ENCODE measurements at places on chromosomes 6 and 20.

DNA sequence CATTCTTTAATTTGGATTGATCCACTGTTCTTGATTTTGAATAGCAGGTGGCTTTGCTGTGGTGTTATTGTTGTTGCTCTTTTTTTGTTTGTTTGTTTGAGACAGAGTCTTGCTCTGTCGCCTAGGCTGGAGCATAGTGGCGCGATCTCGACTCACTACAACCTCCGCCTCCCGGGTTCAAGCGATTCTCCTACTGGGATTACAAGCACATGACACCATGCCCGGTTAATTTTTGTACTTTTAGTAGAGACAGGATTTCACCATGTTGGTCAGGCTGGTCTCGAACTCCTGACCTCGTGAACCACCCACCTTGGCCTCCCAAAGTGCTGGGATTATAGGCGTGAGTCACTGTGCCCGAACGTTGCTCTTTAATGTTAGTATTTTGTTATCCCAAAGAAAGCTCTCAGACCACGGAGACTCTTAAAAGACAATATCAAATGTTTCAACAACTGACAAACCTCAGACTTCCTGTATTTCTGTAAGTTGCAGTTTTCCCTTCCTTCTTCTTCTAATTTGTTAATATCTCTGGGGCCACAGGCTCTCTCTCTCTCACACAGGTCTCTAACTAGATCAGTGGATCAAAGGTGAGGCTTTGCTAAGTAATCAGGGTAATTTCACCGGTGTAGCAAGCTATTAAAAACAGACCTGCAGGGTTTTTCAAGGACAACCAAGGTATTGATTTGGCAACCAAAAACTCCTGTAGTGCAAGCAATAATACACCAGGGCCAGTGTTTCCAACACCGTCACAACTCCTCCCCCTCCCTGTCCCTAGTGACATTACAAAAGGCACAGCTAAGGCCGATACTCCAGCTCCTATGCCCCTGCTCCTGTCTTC lies 48.8 kb upstream of the ZNF217 start:
- no peak for DNase-seq

DNA sequence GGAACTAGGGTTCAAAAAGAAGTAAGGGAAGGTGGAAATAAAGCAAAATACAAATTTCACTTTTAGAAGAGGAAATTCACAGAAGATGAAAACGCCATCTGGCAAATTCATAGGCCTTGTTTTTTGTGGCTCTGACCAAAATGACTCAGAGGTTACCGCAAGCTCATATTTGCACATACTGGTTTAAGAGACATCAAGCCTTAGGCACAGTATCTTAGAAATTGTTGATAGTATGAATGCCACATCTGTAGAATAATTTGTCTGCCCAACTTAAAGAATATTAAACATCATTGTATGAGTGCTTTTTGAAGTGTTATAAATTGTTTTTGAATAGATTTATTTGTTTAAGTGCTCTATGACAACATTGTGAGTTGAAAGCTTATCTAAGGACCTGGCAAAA lies 10.6 kb downstream of the TAAR1 start:
- DNase-seq: no peak

- no peak for DNase-seq
Measured at GRCh38 chr20:3757268-3757667, 10.3 kb downstream of the ADISSP start.

DNA sequence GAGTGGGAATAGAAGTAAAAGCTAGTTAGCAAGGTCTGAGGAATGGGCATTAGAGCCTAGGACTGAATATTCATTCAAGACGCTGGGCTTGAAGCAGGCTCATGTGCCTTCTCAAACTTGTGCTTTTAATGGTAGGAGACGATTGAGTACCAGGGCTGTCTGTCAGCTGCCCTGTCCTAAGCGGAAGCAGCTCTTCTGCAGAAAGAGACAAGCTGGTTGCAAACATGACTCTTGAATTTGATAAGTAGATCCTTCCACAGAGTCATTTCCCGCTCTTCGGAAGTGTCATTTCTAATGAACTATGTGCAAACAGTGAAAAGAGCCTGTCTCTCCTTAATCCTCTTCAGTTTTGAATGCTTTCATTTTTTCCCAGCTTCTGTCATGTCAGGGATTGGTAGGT lies 176.4 kb downstream of the TFAP2B start:
- DNase-seq: no peak

DNA sequence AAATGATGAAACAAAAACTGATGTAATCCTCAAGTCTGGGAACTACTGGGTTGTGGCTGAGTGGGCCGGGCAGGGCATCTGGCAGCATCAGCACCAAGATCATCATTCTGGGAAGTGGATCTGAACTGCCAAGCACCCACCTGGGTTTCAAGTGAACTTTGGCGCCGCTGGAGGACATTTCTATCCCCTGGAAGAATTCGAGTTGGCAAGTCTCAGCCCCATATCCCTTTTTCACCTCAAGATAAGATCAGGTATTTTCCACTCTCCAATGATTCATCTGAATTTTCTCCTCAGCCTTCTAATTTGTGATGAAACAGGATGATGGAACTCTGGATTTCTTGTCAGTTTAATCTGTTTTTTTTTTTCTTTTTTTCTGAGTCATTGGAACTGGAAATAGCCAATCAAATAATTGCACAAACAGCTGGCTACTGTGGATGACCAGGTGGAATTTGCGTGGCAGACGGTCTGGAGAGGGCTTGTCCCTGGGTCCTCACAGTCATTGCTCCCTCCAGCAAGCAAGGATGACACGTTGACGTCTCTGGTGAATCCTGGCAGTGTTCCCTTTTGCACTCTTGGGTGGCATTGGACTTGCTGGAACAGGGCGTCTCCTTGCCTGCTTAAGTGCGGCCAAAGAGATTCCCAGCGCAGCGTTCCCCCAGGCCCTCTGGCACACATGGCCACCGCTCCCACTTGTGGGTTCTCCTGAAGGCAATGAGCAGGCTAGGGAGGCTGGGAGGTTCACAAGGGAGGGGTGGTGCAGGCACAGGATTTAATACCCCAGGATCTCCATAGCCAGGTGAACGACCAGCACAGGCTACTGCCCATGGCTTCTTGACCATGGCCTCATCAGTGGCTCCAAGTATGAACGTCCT lies 80.4 kb downstream of the DHX35 start:
- DNase-seq: no peak

GRCh38 chr6:84731401-84731800 lies 33.0 kb downstream of the TBX18 start:
- no peak for DNase-seq

DNA sequence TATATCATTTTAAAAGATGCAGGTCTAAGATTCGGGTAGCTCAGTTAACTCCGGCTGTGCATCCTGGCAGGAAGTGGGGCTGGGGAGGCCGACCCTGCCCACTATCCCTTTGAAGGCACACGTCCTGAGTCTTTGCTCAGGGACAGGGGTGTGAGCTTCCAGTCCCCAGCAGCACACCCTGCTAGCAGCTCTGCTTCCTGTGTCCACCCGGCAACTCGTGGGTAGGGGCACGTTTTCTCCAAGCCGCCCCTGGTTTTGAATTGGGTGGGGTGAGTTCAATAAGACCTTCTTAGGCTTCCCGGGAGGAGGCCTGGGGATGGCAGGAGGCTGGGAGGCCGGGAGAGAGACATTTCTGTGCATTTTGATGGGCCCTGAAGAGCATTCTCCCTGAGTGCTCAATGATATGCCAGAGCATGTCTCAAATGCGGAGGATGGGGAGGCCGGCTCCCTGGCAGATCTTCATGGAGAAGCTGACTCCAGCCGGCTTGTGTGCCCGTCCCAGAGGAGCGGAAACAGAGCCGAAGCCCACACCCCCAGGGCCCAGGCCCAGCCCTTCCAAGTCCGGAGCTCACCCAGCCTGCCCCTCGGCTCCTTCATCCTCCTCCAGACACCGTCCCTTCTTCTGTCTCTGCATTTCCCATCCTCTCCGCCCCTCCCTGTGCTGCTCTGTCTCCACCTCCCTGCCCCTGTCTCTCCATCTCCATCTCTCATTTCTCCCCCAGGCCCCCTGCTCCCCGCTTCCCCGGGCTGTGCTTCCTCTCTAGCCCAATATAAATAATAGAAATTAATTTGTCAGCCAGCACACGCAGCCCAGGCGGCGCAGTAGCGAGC lies 36.3 kb upstream of the ZFAND3 start:
- DNase-seq: peak; percentile 54

DNA sequence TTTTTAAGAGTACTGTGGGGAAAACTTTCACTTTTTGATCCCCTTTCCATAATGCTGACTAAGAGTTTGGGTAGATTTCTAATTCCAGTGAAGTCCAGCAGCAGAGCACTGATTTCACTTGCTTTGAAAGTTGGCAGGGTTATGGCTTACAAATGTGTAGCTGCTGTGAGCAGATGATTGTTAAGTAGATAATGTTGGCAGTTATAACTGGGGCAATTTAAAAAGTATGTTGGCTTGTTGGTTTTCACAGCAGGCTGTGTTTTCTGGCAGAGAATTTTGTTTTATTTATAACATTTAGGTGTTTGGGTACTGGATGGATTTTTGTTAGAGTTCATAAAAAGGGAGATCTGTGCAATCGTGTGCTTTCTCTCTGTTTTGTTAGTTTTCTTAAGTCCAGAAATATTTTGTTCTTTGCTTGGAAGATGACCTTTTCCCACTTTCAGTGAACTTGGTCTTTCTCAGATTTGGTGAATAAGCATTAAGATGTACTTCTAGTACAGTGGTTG lies 31.4 kb downstream of the AFDN start:
- DNase-seq: peak; percentile 65

DNA sequence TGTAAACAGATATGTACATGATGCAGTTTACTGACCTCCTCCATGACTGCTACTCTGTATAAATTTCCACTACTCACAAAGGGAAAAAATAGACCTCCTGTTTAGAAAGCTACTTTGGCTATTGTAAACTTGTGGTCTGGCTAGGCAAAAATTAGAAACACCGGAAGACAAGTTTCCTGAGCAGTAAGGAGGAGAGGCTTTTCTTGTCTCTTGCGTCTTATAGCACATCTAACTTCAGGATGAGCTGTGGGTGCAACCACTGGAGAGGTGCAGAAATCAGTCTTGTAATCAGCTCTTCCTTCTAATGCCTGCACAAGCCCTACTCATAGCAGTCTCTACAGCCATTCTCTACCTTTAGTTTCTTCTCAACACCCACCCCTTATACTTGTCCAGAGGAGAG lies 296.5 kb upstream of the SLC35B3 start:
- DNase-seq: no peak

DNA sequence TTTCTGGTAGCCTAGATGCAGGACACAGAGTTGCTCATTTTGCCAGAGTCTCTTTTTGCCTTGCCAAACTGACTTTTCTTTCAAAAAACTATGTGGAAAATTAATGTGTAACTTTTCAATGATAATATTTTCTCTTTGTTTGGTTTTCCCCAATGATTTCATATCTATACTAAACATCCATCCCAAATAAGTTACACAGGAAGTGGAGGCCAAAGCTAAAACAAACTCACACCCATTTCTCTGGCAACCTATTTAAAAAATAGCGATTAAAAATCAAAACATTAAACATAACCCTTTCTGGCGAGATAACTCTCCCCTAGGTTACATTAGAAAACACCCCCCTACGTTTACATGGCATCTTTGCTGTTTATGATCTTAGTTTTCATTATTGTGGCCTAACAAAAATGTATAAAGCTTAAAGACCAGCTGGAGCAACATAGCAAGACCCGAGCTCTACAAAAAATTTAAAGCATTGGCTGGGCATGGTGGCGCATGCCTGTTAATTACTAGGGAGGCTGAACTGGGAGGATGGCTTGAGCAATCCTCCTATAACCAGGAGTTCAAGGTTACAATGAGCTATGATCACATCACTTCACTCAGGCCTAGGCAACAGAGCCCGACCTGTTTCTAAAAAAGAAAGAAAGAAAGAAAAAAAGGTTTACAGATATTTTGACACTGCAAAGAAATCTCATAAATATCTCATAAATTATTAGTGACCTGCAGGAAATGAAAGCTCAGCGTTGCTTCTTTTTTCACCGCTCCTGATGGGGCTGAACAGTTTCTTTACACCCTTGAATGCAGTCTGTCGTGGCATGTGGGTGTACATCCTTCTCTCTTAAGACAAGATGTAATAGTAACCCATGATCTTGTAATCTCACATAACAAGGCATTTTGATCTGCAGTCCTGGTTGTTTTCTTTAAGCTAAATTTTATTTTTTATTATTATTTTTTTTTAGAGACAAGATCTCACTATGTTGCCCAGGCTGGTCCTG lies 32.8 kb upstream of the CEP85L start:
- DNase-seq: no peak

DNA sequence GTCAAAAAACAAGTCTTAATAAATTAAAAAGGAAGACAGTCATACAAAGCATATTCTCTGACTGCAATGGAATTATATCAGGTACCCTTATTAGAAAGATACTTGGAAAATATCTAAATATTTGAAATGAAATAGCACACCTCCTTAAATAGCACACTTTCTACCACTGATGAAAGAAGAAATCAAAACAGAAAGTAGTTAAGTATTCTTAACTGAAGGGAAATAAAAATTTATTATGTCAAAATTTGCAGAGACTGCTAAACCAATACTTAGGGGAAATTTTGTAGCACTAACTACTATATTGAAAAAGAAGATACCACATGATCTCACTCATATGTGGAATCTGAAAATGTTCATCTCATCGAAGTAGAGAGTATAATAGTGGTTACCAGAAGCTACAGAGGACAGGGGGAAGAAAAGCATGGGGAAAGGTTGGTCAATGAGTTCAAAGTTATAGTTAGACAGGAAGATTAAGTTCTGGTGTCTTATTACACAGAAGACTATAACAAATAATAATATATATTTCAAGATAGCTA lies 112.2 kb downstream of the ASCC3 start:
- no peak for DNase-seq

DNA sequence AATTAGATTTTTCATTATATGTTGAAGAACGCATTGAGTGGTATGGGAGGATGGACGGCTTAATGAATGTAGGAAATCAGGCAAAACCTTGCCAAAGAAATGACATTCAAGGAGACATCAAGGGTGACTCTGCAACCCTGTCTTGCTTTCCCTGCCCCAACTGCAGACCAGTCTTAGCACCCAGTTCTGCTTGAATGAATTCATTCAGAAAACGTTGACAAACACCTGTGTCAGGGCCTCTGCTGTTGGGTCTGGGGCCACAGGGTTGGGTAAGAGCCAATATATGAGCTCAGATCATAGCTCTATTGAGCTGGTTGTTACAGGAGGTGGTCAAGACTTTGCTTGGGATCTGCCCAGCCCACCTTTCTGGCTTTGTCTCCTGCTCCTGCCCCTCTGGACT lies 7.7 kb upstream of the ASXL1 start:
- no peak for DNase-seq

- DNase-seq: no peak
Measured at GRCh38 chr6:45387236-45387635, 9.5 kb upstream of the SUPT3H start.

- DNase-seq: no peak
Measured at GRCh38 chr20:36550790-36551299, 9.5 kb downstream of the MYL9 start.

GRCh38 chr20:23052904-23053303 lies 3.4 kb upstream of the THBD start:
- DNase-seq: no peak

GRCh38 chr6:37020381-37020780 lies 14.9 kb downstream of the FGD2 start:
- DNase-seq: no peak

GRCh38 chr6:30041821-30042220 lies 19.2 kb upstream of the POLR1H start:
- DNase-seq: no peak

All from hippocampal formation (tissue), 2 donors.